Fibroblast of skin of scalp (primary cell): ENCODE measurements at places on chromosomes 3 and 15.
A peak's percentile ranks its signal among the peaks of the same experiment; 100 is the strongest.

DNA sequence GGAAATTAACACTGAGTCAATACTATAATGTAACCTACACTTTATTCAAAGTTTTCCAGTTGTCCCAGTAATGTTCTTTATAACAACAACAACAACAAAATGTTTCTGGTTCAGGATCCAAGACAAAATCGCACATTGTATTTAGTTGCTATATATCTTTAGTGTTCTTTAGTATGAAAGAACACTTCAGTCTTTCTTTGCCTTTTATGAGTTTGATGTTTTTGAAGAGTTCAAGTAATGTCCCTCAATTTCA, 7.6 kb upstream of the GRAMD1C start:
- no peak for DNase-seq

- no peak for DNase-seq
Measured at GRCh38 chr3:33364060-33364459, 76.1 kb downstream of the UBP1 start.

GRCh38 chr3:155248531-155249187, 44.8 kb downstream of the STRIT1 start:
- DNase-seq = no peak

DNA sequence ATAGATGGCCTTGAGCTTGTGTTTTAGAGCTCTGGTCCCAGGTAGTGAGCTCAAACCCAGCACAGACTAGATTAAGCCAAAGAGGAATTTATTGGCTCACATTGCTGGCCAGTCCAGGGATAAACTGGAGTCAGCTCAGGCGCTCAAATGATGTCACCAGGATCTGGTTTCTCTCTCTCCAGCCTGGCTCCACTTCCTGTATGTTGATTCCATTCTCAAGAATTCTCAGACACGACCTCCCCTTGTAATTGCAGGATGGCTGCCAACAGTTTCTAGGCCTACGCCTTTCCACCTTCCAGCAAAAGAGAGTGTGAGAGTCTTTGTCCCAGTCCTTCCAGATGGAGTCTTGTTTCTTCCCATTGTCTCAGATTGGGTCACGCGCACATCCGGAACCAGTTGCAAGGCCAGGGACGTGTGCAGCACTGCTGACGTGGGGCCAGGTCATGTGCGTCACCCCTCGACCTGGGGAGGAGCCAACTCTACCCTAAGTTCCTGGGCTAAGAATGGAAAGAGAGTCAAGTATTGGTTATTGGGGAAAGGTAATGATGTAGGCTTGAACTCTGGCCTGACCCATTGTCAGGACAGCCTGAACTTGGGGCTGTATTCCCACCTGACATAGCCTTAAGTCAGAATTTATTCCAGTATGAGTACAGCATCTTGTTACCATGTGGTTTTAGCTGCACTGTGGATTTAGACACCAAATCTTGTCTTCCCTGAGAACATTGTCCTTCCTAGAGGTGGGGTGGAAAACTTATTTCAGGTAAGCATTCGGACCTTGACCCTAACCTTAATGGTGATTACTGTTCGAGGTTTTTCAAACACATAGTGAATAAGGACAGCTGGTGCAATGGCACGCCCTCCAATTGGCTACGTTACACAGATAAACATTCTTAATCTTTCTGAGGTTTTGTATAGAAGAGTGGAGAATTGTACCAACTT, 31.6 kb downstream of the CACNA1D start:
- peak; percentile 9 for DNase-seq

DNA sequence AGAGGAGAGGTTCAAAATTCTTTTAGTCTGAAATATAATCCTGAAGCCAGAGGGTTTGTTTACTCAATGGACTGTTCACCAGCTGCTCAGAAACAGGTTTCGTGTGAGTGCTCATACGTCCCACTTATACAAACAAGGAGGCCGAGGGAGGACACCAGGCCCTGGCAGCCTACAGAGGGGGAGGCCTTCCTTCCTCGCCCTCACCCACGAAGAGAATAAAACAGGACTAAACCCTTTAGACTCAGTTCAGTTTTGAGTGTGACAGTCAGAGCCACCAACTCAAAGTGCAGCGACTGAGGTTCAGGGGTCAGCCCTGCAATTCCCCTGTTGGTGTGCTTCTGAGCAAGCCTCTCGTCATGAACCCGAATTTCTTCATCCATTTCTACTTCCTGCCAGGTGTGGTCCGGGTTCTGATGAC, 17.3 kb downstream of the FAM174B start:
- DNase-seq = peak; percentile 62
